ENCODE measurements at places on chromosomes 7 and 10.

- no peak for DNase-seq
Measured at GRCh38 chr7:42688056-42688371, 223.9 kb downstream of the C7orf25 start.

DNA sequence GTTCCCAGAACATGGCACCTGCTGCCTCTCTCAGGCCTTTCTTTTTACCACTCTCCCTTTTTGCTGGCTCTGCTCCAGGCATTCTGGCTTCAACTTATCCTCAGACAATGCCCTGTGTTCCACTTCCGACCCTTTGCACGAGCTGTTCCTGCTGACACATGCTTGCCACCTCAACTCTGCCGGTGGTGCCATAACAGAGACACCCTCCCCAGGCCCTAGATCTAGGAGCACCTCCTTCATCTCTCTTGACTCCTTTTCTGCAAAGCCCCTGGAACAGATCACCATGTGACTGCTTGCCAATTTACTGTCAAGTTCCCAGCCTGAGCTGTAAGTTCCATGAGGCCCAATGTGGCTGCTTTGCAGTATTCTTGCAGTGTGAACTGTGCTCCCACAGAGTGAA is 256.0 kb upstream of the MKI67 start:
- DNase-seq, result no peak

GRCh38 chr10:53808677-53809372 is 992.2 kb downstream of the PCDH15 start:
- DNase-seq, result no peak

- DNase-seq, result no peak
Measured at GRCh38 chr10:5274795-5275194, 78.2 kb downstream of the AKR1C4 start.

DNA sequence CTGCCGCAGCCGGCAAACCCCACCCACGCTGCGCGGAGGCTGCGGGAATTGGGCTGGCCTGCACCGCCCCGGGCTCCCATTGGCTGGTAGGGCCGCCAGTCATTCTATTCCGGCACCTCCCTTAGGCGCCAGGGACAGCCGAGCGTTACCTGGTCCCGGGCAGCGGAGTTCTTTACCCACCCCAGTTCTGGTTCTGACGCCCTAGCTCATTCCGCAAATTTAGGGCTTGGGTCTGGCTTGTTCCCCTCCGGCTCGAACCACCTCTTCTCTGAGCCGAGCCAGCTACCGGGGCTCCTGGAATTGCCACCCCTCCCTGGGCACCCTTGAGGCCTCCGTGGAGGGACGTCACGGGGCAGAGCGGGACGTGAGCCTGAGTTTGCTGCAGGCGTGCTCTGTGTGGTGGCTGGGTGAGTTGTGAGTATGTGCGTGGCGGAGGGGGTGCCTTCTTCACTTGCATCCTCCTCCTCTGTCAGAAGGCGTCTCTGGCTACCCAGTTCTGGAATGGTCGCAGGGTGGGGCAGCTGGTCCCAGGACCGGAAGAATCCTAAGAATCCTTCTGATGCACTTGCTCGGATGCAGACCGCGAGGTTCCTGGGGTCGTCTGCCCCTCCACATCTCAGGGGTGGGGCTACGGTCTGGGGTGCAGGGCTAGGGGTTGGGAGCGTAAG is at the start of the genes PDZD7 and SFXN3:
Gene PDZD7 (minus strand): TSS at position 2 of the 668 bp plus-strand sequence. CDS start 910 bp downstream, outside the sequence.
Gene SFXN3 (plus strand): TSS at position 107 of the 668 bp plus-strand sequence. CDS start 3,461 bp downstream, outside the sequence.
- peak; percentile 95 for DNase-seq

GRCh38 chr7:38169847-38170246 is 8.2 kb upstream of the STARD3NL start:
- no peak for DNase-seq

GRCh38 chr7:82755705-82756551 is 312.4 kb upstream of the CACNA2D1 start:
- DNase-seq, result no peak

- no peak for DNase-seq
Measured at GRCh38 chr7:66967029-66967428, 28.4 kb downstream of the SBDS start.

DNA sequence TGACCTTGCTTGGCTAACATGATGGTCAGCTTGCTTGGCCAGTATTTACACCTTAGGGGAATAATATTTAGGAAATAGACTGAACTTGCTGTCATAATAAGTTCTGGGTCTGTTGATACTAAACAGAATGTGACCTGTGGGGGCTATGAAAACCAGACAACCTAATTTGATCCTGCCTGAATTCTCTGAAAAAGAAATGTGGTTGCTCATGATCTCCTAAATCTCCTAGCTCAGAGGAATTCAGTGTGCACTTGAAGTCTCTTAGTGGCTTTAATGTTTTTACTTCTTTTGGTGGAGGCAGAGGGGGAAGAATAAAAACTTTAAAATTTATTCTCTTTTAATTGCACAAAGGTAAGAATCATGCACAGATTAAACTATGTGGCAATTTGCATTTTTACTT is 205.2 kb downstream of the SEC23IP start:
- DNase-seq, result no peak

GRCh38 chr7:131047651-131048304 is 279.9 kb upstream of the MKLN1 start:
- DNase-seq, result no peak

- DNase-seq, result no peak
Measured at GRCh38 chr7:109713366-109713765, 1143.7 kb downstream of the DNAJB9 start.

- DNase-seq, result no peak
Measured at GRCh38 chr10:1738950-1739349, 1.6 kb upstream of the ADARB2 start.

- no peak for DNase-seq
Measured at GRCh38 chr7:107109955-107110354, 58.8 kb upstream of the HBP1 start.

DNA sequence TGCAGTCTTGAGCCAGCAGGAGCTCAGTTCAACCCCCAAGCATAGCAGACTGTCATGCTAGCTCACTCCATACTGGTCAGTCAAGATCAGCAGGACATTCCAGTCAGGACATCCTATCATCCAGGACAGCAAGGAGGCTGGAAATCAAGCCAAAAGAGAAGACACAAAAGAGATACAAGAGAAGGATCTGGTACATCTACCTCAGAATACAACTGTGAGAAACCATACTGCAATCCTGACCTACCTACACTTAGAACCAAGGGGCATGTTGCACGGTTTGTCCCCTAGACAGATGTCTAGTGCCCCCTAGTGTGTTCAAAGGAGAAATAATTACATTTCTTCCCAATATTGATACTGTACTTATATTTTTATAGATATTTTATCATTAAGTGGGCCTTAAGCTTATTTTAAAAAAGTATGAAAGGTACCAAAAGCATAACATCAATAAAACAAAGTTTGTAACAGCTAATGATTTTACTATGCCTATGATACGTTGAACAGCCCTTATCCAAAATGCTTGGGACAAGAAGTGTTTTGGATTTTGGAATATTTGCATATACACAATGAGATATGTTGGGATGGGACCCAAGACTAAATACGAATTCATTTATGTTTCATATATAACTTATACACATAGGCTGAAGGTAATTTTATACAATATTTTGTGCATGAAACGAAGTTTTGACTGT is 26.7 kb downstream of the ERCC6 start:
- DNase-seq, result peak; percentile 15

DNA sequence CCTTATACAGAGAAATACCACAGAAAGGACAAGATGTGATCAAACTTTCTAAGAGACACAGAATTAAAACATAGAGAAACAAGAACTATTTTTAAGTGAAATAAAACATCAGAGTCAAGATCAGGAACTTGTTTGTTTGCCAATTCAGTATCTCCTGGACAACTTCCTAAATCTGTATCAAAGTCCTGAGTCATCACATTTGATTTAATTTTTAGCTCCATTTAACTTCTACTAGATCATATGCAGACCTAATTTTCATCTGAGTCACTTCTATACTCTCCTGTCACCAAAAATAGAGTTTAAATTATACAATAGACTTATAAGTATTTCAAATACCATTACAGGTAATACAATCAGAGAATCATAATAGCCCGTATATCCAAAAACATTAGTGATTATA is 268.1 kb downstream of the PRKG1 start:
- DNase-seq, result no peak

DNA sequence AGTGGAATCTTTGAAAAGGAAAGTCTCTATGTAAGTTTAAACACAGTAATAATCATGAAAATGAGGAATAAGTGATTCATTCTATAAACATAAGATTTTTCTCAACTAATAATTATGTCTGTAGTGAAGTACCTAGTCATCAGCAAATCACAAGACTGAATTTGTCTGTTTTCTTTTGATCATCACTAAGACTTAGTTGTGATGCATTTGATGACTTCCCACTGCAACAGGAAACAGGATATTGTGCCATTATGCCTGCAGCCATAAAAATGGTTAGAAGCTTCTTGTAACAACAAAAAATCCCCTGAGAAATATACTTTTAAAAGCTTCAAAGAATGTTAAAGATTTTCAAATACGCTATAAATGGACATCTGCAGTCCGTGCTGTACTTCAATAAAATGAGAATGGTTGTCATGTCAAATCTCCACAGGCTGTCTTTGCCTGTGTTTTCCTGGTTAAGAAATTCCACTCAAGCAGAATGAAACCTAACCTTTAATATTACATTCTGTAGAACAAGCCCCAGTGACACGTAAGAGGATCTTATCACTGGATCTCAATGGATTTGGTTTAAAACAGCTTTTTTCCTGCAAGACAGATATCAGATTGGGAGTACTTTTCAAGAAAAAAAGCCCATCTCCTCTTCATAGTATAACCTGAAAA is 1262.3 kb upstream of the PHF14 start:
- DNase-seq, result no peak

DNA sequence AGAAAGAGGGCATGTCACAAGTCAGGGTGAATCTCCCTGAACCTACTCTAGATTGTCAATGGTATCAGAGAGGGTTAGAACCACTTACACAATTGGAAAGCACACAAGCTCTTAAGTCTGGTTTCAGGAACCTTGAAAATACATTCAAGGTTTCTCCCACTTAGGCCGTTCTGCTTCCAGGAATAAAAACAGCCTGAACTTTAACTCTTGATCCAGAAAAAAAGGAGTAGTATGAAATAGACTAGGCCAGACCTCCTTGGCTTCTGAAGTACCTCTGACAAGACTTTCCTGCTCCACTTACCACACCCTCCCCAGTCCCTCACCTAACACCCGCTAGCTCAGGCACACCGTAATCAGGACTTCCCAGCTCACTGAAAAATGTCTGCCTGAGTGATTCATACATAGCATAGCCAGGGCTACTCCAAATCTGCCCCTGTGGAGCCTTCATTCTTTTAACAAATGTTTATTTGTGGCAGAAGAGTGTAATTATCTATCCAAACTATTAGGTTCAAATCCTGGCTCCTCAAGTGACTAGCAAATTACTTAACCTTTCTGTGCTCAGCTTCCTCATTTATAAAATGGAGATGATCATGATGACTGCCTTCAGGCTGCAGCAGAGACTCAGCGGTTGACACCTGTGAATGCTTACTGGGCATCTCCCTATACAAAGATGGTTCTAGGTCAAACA is 30.3 kb upstream of the IL6 start:
- DNase-seq, result no peak

DNA sequence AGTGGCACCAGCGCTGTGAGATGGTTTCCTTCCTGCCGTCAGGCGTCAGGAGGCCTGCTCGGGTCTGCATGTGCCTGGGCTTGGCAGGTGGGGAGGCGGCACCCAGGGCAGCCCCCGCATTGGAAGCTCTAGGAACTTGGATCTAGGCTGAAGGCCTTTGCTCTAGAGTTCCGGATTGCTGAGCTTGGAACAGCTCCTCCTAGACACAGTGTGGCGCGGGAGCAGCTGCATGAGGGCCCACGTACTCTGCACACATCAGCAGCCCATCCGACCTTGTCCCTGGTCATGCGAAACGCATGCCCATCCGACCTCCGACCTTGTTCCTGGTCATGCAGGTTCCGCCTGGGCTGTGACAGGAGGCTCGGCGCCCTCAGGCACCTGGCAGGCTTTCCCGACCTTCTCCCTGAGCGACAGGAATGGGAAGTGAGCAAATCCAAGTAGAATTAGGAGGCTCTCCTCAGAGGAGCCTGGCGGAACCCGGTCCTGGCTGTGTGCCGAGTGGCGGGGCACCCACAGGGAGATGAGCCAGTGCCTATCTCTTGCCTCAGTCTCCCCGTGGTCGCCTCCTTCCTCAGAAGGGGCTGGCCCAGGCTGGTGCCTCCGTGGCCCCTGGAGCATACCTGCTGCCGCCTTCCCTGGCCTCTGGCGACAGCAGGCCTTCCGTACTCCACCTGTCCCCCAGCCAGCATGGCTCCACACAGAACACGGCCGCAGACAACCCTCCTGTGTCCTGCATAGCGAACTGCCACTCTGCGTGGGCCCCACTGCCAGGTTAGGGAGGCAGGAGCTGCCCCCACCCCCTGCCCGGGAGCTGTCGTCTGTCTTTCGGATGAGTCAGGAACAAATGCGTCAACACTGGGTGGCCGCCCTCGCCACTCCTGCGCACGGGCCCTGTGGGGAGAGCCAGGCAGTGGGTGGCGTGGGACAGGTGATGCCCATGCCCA is 12.0 kb downstream of the GET4 start:
- DNase-seq, result no peak

DNA sequence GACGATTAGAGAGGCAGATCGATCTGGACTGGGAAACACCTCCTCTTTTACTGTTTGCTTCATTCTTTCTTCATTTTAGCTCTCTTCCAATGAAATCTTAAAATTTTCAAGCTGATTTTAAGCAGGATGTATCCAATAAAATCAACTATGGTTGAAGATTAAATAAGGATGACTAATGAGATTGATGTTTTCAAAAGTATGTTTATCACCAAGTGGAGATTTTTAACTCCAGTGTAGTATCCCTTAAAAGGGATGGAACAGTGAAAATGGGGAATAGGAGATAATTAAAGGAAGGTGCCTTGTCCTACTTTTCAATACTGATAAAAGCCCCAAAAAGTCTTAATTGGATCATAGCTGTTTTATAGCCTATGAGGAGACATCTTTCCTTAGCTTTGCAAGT is 11.6 kb upstream of the LIPF start:
- DNase-seq, result no peak

GRCh38 chr10:89346405-89347254 is 18.8 kb downstream of the IFIT3 start:
- DNase-seq, result no peak

- DNase-seq, result no peak
Measured at GRCh38 chr7:115933471-115933870, 97.1 kb downstream of the TFEC start.

DNA sequence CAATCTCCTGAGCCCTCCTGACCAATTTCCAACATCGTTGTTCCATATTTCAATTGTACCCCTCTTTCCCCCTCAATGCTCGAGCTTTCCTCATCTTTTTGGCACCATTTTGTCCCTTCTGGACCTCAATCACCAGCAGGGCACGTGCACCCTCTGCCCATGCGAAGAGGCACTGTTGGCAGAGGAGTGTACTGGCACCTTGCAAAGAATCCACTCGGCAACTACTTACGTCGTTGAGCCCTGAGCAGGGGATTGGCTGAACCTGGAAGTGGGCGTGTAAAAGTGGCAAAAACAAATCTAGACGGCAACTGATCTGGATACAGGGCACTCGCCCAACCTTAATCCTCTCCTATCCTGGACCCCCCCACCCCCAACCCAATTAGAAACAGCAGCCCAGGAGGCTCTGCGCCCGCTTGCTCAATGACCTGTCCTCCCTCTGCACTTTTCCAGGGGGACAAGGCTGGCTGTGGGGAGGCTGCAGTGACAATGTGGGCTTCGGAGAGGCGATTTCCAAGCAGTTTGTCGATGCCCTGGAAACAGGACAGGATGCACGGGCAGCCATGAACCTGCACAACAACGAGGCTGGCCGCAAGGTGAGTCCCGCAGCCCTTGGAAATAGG is 18.8 kb downstream of the WNT8B start:
- DNase-seq, result peak; percentile 95

Data from memory B cell (primary cell).